ENCODE measurements at places on chromosomes 7 and 10. TPM values are rescaled to one million over a fixed set of nuclear protein-coding genes. Genes with fewer than 3 reads are reported as not detected.
A peak's percentile ranks its signal among the peaks of the same experiment; 100 is the strongest.

NRF1 gene
- 16.7 TPM for total RNA-seq

DNA sequence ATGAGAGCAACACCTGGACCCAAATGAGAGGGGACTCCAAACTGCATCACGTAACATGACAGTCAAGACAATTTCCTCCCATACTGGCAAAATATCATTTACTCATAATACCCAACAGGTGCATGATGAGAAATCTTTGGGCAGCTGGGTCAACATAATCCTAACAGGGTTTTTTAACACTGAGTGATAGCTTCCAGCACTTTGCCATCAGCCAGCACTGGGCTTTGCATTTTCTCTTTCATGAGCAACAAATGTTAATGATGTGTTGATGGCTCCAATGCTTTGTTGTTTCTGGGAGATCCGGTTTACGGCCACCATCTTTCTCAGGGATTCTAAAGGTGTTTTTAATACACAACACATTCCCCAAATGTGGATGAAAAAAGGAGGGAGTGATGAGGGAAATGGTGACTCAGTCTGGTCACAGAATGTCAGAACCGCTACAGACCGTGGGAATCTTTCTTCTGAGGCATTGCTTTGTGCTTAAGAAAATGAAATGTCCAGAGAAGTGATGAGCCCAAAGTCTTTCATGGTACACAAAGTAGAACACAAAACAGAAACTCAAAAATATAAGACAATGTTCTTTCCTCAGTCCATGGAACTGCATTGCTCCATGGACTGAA is 705.7 kb upstream of the IGFBP3 start:
- no peak for DNase-seq

DNA sequence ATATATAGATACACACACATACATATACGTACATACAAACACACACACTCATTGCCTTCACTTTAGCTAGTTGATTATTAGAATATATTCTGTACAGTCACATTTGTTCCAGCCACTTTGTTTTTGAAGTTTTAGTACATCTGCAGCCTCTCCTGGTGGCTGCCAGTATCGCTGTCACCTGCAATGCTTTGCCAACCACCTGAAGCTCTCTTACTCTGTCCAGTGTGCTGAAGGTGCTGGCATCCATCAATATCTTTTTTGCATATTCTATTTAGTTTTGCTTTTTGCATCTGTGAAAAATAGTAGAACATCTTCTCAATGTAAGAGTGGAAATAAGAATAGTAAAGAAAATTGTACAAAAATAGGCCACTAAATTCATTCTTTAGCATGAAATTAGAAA is 388.6 kb downstream of the EXOC4 start:
- DNase-seq: no peak

DRGX gene
- not detected for total RNA-seq

DNA sequence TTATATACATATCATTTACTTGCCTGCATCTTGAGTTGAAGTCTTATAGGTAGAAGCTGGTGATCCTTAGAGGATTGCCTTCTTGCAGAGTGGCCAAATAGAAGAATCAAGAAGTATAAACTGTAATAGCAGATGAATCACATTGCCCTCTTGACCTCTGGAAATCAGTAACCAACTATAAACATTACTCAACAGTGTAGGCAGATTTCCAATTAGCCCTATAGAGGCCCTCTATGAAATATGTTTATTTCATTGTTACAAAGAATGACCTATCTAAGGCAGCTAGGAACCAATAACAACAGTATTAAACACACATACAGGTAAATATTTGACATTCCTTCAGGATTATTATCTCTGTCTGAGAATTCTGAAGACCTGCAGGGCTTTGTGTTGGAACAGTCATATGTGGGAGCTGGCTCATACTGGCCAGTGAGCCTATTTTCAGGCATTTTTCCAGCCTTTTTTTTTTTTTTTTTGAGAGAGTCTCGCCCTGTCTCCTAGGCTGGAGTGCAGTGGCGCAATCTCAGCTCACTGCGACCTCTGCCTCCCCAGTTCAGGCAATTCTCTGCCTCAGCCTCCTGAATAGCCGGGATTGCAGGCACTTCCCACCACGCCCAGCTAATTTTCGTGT is 7.2 kb upstream of the SRI start:
- DNase-seq: peak; percentile 78

DNA sequence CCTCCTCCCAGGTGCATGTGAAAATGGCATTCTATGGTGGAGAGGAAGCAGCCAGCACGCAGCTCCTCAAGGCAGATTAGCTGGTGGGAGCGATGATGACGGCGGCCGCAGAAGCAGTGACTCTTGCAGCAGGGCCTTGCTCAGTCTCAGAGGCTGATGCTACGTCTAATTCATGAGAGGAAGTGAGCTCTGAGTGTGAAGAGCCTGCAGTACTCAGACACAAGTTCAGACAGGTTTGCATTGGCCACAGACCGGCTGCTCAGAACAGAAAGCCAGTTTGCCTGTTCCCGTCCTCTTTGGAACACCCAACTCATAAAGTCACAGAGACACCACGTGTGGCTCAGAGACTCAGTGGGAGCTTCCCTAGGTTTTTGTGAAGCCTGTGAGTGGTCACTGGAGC is 136.5 kb downstream of the ADARB2 start:
- DNase-seq: no peak

- peak; percentile 60 for DNase-seq
These were observed 18.3 kb upstream of the ZNF12 start for GRCh38 chr7:6725003-6725402.

DNA sequence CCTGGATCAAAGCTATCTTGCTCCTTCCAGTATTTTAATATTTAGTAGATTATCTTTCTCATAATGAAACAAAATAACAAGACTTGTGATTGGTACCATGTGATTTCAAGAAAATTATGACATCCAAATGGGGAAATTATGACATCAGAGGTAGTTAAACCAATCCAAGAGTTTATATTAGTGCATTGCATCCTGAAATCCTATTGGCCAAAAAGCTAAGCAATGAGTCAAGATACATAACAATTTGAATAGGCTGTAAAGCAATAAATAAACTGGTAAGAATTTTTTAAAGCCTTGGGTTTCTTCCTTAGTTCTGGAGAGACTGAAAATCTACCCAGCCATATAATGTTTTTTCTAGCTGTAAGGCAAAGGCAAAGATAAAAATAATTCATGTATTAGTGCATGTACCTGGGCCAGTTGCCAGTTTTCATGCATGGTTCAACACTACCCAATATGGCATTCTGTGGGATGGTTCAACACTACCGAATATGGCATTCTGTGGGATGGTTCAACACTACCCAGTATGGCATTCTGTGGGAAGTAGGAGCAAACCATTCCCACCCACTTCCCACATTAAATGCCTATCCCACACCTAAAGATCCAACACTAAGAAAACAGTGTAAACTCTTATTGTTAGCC is at the start of gene RNF148:
Gene RNF148, minus strand, starts transcription at position 51 of the 639 bp plus-strand sequence. CDS start 172 bp downstream, outside the sequence.
- no peak for DNase-seq

Measured in lower lobe of right lung (tissue), 2 donors.